ENCODE measurements at places on chromosomes 12 and 14.
A peak's percentile ranks its signal among the peaks of the same experiment; 100 is the strongest.

DNA sequence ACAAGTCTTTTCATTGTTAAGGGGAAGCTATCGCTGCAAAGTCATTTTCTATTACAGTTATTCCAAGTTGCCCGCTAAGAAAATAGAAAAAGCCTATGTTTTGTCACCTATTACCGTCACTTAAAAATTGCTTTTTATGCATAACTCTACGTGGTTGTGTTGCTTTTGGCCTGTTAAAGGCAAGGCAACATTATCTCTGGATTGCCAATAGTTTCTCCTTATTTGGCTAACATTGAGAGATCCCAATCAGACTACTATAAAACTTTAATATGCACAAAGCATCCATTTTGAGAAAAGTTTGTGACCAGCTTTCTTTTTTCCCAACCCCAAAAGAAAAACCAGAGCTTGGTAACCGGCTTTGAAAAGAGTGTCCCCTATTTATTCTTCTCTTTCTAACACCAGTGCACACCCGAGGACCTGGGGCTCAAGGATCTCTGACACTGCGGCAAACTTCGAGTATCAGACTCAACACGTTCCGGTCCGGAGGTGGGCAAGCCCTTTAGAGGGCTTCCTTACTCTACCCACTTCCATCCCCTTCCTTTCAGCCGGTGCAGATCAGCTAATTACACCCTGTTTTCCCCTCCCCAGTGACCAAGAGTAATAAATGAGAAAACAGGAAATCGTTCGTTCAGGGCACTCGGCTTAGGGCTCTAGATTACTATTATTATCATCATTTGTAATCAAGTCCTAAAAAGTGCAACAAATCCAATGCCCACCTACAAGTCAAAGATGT is 1.2 kb downstream of the PPP1R12A start:
- peak; percentile 48 for DNase-seq

- no peak for DNase-seq
Observed at GRCh38 chr14:39683691-39684260, 251.5 kb upstream of the FBXO33 start.

GRCh38 chr12:11861155-11861863 is 209.4 kb upstream of the BCL2L14 start:
- DNase-seq: no peak

DNA sequence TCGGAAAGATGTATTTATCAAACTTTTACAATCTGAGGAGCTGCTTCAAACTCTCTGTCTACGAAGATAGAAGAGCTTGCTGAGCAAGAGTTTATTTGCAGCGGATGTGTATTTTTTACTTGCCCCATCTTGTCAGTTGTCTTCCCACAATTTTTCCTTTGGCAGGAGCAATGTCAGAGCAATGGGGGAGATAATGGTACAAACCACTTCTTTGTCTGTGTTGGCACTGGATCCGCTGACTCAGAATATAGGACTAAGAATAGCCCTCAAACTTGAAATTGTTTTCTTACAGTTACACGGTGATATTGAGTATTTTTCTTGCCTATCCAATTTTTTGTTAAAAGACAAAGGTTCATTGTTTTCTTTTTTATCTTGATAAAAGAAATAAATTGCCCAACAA is 27.6 kb downstream of the HELB start:
- DNase-seq: no peak

GRCh38 chr14:75339059-75339458 is 60.4 kb downstream of the FOS start:
- DNase-seq: no peak

DNA sequence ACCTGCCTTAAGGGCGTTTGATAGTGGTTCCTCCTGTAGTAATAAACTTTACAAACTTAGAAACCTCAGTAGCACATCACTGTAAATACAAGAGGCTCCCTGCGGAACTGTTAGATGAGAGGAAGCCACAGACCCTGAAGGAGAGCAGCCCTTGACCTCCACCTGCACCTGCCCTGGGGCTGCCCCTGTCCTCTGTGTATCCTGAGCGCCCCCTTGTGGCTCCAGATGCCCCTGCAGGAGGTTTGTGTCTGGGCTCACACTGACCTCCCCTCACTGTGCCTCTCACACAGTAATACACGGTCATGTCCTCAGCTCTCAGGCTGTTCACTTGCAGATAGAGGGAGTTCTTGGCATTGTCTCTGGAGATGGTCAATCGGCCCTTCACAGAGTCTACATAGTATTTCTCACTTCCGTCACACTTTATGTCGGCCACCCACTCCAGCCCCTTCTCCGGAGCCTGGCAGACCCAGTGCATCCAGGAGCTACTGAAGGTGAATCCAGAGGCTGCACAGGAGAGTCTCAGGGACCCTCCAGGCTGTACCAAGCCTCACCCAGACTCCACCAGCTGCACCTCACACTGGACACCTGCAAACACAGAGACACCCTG is 1059.8 kb downstream of the TMEM121 start:
- DNase-seq: peak; percentile 51

- no peak for DNase-seq
Observed at GRCh38 chr14:101352567-101352966, 208.7 kb upstream of the DIO3 start.

DNA sequence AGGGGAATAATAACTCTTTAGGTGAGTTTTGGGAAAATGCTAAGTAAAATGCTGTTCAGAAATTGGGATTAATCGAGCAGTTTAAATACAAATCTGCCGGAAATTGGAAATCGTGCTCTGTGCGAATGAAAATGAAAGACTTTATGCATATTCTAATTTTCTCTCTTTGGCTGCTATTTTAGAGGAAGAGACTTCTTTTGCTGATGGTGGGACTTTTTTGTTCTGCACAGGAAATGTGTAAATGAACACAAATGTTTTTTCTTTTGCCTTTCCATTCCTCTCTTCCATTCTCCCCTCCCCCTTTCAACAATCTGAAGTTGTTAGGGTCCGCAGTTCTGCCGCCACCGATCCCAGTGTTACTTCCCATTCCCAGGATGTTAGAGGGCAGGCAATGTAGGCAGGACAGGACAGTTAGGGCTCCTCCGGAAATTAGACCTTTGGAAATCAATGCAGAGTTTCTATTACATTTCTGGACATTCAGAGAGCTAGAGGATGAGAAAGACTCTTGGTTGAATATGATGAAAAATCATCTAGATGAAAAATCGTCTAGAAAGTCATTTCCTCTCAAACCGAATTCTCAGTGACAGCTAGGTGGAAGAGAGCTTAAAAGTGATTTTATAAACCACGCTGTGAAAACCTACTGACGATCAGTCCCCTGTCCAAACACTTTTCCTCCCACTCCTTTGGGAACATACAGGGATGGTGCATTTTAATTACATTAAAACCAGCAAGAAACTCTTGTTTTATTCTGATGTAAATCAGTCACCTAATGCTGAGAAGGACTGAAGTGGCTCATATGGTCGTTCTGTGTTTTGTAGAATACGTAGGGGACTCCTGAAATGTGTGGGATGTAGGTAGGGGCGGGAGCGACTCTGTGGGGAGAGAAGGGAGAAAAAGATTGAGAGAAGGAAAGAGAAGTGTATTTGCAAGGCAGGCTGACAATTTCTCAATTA is 17.8 kb downstream of the FOXG1 start:
- no peak for DNase-seq

GRCh38 chr12:80936353-80936641 is 1.4 kb downstream of the LIN7A start:
- no peak for DNase-seq

DNA sequence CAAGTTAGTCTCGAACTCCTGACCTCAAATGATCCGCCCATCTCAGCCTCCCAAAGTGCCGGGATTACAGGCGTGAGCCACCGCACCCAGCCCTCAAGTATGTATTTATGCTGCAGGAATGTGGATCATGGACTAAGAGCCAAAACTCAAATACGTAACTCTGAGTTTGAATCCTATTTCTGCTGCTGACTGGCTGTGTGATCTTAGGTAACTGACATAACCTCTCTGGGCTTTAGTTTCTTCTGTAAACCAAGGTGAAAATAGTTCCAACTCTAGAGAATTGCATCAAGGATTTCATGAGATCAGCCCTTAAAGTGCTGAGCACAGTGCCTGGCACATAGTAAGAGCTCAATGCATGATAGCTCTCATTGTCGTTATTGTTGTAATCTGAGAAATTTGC is 37.4 kb downstream of the HSPB8 start:
- no peak for DNase-seq

DNA sequence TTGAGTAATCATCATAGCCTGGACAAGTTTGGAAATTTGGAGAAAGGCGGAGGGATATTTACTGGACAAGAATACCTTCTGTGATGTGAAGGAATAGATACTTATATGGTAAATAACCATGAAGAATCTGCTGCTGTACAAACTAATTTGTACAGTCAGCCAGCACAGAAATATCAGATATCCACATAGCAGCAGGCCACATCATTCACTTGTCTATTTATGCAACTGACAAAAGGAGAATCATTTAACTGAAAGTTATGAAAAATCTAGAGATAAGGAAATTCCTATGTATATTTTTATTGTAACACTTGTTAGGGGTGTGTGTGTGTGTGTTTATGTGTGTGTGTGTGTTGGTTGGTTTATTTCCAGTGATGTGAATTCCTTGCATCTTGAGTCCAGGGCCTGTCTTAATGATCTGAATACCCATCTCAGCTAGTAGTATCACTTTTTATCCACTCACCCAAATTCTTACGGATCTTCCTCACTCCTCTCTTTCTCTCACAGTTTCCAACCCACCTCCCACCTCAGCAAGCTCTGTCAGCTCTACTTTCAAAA is 10.5 kb upstream of the LRIG3 start:
- no peak for DNase-seq

DNA sequence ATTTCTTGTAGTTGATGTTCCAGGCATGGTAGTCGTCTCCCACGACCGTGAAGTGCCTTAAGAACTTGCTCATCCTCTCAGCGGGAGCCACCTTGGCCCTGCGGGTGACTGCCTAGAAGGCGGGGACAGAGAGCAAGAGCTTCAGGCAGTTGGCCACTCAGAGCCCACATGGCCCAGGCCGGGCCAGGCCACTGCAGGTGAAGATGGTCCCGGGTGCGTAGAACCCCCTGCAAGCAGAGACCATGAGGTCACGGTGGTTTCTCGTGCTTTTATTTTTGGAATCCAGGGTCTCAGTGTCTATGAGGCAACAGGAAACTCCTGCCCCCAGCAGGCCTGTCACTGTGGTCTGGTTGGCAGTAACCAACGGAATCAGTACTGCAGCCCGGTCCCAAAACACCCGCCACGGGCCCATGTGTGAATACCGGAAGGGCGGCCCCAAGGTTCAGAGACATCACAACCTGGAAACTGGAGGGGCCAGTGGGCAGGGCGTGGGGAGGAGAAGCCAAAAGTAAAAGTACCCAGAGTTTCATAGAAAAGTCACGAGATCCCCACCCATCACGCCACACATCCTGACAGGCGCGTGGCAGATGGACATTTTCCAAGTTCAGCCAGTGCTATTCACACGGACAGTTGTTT is 27.5 kb downstream of the HVCN1 start:
- peak; percentile 97 for DNase-seq

DNA sequence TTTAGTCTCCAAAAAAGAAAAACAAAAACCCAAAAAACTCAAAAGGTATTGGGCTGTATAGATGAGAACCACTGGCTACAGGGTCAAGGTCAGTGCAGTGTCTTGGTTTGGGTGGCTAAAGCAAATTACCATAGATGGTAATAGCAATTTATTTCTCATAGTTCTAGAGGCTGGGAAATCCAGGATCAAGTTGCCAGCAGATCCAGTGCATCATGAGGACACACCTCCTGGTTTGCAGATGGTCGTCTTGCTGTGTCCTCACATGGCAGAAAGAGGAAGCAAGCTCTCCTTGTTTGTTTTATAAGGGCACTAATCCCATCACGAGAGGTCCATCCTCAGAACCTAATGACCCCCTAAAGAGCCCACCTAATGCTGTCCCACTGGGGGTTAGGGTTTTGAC is 11.2 kb downstream of the COX14 start:
- no peak for DNase-seq

All from GM12865 (cell line).